SW 1271 (cell line): ENCODE measurements at places on chromosomes 5 and 9.

DNA sequence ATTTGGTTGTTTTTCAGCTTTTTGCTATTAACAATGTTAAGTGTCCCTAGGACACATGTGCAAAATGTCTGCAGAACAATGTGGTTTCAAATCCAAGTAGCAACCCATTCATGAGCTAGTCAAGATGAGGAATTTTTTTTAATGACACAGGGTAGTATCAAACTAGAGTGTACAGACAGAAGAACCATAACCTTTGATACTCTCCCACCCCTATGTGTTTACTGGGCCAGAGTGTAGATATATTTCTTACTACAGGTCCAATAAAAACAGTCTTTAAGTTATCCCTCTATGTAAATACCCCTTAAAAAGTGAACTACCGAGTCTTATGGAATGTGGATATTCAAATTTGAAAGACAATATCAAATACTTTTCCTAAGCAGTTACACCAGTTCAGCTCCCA is 45.6 kb downstream of the AUH start:
- no peak for DNase-seq

DNA sequence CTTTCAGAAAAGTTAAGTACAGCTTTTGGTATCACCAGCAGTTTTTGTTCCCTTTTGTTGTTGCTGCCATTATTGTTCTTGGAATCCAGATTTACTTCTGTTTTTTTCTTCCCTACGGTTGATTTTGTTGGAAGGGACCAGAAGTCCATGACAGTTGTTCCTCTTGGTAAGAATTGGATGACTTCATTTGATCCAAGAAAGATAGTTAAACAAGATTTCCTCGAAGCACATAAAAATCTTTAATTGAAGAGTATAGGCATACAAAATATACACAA is 65.4 kb downstream of the CDC42SE2 start:
- no peak for DNase-seq

GRCh38 chr9:109100543-109101201 is 19.1 kb downstream of the TMEM245 start:
- no peak for DNase-seq

DNA sequence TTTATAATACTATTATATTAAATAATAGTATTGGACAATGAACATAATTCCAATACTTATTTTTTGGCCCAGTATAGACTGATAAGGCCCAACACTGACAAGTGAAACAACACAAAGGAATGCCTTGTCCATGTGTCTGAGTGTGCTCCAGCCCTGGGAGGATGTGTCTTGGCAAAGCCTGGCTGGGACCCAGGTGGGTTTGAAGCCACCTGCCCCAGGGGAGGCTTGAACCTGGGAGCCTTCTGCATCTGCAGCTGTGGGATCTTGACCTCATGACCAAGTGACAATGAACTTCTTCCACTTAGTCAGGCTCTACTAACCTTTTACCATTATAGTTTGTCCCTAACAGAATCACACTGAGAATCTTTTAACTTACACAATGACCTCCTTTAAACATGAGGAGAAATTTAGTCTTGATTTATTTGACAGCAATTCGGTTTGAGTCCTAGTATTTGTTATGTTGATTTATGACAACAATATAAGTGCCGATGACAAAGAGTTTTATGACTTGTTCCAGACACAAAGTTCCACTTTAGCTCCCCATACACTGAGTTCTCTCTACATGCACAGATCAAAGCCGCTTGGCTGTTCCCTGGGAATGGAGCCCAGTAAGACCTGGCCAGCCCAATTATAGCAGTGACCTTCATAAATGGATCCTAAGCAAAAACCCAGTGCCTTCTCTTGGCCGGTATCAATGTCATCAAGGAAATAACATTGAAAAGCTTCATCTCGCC is 294.5 kb downstream of the CTNND2 start:
- DNase-seq, result no peak

- DNase-seq, result no peak
These were observed 9.6 kb downstream of the CSF2 start for GRCh38 chr5:132083071-132083678.

DNA sequence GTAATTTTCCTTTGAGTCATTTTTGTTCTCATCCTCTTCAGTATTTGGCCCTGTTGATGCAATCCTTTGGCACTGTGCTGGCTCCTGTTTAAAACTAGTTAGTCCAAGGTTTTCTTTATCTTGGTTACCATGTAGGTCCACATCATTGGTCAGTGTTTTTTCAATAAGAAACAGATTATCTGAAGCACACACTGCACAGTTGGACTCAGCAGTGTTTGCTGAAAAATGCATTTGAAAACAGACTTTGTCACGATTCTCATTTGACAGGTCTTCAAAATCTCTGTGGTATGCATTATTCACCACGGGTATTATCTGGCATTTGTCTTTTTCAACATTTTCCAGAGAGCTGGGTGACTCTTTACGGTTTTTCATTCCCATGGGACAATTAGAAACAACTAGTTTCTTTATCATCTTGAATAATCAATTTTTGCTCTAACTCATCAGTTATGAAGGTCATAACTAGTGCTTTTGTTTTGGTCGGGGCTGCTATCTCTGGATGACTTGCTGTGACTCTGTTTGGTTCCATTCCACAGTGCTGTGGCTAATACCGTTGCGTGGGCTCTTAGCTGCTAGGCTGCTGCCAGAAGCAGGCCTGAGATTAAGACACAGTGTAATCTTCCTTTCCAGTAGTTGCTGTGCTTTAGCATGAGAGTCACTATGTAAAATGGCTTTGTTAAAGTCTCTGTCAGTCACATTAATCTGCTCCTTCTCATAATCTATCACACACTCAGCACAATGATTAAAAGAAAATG is 36.2 kb downstream of the NUDT12 start:
- no peak for DNase-seq

GRCh38 chr5:82789095-82789494 is 288.1 kb downstream of the TMEM167A start:
- DNase-seq, result no peak

DNA sequence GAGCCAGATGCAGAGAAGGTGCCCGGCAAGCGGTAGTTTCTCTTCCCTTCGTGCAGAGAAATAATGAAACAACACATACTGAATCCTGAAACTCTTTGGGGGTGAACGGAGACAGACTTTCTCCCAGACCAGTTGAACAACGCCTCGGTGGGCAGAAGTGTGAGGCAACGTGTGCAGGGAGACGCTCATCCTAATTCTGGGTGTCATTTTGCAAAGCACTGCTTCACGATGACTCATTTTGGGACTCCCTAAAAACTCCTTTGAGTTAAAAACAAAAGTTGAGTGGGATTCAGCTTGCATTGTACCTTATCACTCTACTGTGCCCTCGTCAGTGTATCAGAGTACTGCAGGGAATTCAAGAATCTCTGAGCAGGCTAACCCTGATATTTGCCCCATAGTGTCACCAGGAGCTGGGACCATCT is 3.5 kb upstream of the NEK6 start:
- DNase-seq, result no peak

- DNase-seq, result no peak
These were observed 111.4 kb downstream of the FANCC start for GRCh38 chr9:95206143-95206542.

DNA sequence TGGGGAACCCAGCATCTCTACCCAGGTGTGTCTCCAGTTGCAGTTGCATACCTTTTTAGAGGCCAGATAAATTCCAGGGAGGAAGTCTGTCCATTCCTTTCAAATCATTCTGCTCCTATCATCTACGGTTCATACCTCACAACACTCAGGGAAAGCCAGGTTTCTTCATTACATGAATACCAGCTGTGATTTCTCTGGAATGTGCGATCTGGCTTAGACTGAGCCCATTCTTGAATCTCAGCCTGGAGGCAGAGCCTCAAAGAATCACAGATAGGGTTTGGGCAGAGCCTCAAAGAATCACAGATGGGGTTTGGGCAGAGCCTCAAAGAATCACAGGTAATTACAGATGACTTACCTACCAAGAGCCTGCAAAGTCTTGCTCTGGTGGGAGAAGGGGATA is 7.2 kb downstream of the P4HA2 start:
- DNase-seq, result no peak

DNA sequence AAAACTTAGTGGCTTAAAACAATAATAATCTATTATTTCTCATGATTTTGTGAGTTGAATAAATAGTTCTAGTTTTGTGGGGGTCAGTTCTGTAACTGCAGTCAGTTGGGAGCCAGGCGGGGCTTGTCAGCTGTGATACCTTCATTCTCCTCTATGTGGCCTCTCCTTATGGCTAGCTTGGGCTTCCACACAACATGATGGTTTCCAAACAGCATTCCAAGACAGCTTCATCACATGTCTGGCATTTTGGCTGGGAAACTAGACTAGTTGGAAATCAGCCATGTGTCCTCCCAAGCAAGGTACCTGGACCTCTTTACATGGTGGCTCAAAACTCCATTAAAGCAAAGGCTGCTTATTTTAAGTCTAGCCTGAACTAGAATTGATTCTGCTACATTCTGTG is 61.4 kb upstream of the RANBP3L start:
- peak; percentile 22 for DNase-seq

- DNase-seq, result peak; percentile 53
These were observed 1.5 kb upstream of the OLFM1 start for GRCh38 chr9:135085830-135086546.

- DNase-seq, result no peak
These were observed 293.6 kb downstream of the FER start for GRCh38 chr5:109041317-109041716.

DNA sequence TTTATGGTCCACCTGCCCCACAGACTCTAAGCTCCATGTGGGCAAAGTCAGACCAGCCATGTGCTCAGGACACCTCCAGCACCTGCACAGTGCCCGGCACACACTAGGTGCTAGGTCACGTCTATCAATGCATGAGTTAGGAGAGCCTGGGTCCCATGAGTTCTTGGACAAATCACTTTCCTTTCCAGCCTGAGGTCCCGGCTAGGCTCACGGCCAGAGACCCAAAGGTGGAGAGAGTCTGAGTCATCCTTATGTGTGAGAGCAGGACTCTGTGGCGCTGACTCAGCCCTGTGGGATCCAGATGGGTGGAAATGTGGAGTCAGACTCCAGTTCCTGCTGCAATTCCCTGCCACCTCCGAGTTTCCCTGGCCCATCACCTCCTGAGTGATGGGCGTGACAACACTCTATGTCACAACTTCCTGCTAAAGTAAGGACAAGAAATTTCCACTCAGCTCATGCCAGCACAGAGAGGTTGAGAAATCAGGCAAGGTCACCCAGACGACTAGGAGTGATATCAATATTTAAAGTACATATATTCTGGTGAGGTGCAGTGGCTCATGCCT is 2.5 kb upstream of the ST6GALNAC4 start:
- peak; percentile 100 for DNase-seq
